ENCODE measurements at places on chromosomes 1 and 21.

DNA sequence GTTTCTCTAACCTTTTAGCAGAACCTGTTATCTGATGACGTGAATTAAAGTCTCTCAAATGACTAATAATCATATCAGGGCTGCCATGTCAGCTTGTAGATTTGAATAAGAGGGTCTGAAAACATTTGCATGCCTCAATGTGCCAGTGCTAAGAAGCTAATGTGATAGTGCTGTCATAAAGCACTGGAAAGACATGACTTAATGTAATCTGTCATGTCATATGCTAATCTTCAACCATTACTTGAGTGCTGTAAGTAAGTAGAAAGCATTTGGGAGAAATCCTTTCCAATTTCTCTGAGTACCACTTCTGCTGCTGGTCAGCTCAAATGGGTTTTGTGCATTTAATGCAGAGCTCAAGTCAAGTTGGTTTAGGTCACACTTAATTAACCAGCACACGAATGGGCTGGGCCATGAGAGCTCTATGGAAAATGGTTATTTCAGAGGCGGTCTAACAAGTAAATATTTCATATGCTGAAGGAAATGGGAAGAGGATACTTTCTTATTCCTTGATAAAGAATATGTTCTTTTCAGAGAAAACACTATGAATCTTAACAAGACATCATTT lies 609.2 kb downstream of the LMO4 start:
- DNase-seq = no peak

DNA sequence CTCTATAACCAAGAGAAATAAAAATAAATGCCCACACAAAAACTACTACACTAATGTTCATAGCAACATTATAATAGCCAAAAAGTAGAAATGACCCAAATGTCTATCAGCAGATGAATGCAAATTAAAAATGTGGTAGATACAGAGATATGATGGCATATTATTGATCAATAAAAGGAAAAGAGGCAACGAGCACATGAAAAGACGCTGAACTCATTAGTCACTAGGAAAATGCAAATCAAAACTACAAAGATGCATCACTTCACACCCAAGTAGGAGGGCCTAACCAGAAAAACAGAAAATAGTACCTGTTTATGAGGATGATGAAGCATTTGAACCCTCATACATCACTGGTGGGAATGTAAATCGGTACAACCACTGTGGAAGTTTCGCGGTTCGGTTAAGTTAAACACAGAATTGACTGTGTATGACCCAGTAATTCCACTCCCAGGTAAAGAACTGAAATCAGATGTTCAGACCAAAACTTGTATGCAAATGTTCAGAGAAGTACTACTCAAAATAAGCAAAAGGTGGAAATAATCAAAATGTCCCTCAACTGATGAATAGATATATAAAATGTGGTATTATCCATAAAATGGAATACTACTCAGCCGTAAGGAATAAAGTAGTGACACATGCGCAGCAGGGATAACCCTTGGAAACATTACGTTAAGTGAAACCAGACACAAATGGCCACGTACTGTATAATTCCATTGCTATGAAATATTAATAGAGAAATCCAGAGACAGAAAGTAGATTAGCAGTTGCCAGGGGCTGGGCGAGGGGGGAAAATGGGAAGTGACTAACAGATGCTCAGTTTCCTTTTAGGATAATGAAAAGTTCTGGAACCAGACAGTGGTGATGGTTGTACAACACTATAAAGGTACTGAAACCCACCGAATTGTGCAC lies 3.1 kb downstream of the USP48 start:
- DNase-seq = peak; percentile 83

- peak; percentile 68 for DNase-seq
These were observed 13.2 kb downstream of the GBP5 start for GRCh38 chr1:89259283-89259971.

DNA sequence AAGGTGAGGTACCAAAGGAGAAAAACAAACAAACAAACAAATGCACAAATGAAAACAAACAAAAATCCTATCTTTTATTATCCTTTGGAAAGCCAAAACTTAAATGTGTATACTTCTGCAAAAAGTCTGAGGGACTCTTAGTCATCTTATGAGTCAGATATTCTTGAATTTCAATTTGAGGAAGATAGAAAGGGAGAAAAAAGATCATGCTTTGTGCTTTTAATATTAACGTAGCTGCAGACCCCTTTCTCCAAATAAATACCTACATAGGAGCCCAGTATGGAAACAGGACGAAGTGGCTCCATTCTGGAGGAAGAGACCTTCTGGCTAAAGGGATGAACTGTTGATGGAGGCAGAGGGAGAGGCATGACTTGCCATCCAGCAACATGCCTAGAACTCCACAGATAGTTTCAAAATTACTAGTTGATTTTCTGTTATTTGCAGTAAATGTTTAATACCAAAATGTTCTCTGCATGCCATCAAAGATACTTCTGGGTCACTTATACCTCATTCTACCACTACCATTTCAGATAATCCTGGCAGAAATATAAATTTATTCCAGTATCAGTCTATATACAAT lies 25.4 kb downstream of the NUP210L start:
- peak; percentile 33 for DNase-seq

- DNase-seq = no peak
These were observed 4.2 kb downstream of the WNT9A start for GRCh38 chr1:227943381-227944089.

GRCh38 chr1:59976194-59977074 lies 49.9 kb upstream of the CYP2J2 start:
- DNase-seq = peak; percentile 50

- DNase-seq = no peak
These were observed 4.0 kb downstream of the CHI3L1 start for GRCh38 chr1:203182387-203182953.

DNA sequence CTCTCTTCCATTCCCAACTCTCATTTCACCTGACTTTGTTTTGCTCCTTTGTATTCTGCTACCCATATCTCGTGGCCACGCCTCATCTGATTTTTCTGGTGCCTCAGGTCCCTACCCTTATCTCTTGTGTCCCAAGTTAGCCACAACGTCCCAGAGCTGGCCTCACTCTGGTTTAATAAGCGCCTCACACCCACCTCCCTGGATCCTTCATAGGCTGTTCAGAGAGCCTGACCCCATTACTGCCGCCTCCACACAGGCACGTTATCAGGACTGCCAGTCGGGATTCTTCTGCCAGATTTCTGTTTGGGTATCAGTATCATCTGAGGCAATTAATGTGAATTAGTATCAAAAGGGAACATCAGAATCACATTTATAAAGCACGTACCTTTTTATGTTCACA lies 34.7 kb upstream of the TMEM125 start:
- no peak for DNase-seq

DNA sequence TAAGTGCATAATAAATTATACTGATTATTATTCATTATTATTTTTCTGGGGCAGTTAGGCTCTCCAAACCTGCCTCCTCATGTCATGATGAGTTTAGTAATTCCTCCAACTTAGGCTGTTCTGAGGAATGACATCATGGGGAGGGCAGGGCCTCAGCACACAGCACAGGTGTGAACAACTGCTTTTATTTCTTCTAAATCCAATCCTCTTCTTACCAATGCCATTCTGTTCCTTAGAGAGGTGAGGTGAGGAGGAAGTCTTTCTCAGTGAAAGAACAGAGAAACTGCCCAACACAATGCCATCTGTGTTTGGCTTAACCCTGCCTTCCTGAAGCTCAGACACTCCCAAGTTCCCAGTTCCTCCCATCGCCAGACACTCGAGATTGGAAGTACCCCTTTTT lies 45.4 kb upstream of the WASF2 start:
- no peak for DNase-seq

- DNase-seq = no peak
These were observed 45.0 kb upstream of the DNAJC6 start for GRCh38 chr1:65264197-65264929.

DNA sequence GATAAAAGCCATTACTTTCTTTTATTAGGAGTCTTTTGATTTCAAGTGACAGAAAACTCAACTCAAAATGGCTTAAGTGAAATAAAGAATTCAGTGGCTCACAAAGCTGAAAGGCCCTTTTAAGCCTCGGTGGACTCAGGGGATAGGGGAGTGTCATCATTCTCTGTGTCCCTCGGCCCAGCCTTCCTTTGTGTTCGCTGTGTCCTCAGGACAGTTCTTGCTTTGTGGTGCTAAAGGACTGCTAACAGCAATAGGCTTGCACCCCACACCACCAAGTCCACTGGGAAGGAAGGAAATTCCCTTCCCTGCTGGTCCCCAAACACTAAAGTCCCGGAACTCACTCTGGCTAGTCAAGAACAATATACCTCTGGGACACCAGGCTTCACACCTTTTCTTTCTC lies 129.2 kb downstream of the NTPCR start:
- DNase-seq = no peak

DNA sequence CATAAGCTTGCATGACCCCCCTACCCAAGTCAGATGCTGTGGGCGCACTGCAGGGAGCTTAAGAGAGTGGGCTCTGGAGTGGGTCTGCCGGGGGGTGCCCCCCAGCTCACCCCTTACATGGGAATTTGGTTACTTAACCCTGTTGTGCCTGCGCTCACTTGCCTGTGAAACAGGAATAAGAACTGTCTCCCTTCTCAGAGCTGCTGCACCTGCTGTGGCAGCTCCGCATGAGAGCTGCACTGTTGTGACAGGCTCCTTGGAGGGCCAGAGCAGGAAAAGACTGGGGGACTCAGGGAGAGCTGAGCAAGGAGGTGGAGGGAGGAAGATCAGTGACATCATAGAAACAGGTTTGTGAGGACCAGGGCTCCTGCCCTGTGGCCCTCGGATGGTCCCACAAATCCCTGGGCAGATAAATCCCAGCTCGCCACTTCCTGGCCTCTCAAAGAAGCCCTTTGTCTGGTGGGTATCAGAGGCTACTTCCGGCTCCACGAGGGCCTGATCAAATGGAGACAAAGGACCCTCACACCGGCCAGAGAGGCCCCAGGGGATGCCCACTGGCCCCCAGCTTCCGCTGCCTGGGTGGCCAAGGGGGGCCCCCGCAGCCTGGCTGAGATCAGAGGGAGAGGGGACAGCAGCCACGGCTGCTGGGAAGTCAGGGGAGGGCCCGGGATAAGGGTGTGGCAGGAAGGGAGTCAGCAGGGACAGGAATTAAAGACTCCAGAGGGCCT lies 28.9 kb upstream of the LAPTM5 start:
- DNase-seq = no peak

DNA sequence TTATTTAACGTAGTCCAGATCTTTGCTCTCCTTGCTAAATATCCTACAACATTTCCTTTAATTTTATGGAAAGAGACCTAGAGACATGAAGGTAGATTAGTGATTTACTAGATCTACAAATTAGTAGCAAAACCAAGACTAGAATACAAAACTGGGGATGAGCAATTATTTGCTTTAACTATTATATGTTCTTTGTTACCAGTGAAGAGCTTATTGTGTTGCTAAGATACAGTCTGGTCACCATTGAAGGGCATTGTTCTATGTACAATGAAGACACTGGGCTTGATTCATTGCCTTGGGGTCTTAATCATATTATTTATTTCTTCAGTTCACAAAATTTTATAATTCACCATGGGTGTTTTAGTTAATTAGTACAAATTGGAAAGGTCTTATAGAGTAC lies 88.3 kb downstream of the S1PR1 start:
- DNase-seq = no peak

- DNase-seq = no peak
These were observed 31.3 kb upstream of the DNAJC11 start for GRCh38 chr1:6732942-6733341.

DNA sequence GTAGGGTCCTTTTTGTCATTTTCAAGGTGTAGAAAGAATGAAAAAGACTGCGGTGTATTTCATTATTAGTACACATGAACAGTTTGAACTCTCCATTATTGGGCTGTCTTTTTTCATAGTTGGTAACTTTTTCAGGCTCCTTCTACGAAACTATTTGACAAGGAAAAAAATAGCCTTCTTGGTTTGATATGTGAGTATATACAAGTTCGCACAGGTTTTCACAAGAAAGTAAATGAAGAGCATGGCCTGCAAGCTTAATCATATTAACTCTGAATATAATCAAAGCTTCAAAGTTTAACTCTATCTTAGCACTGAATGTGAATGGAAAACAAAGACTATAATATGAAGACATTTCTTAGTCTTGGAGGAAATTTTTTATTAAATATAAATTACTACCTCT lies 290.0 kb upstream of the ADGRL2 start:
- DNase-seq = no peak

DNA sequence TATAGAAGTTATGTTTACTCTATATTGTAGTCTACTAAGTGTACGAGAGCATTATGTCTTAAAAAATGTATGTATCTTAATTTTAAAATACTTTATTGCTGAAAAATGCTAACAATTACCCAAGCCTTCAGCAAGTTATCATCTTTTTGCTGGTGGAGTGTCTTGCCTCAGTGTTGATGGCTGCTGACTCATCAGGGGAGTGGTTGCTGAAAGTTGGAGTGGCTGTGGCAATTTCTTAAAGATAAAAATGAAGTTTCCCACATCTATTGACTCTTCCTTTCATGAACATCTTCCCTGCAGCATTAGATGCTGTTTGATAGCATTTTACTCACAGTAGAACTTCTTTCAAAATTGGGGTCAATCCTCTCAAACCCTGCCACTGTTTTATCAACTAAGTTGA lies 95.8 kb downstream of the CDC7 start:
- DNase-seq = peak; percentile 48

DNA sequence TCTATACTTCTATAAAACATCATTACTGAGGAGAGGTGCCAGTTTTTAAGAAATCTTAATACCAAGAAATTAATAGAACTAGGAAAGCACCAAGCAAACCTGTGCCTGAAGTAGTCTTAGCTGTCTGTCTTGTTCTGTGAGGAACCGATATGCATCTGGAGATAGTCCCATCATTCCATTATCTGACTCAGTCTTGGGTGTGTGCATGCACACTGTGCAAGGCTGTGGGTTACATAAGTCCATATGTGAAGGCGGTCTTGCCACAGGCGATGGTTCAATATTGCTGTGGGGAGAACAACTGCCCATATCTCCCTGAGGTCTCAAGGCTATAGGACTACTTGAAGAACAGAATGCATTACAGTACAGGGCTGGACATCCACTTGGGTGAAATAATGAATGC lies 33.8 kb downstream of the STIL start:
- no peak for DNase-seq

DNA sequence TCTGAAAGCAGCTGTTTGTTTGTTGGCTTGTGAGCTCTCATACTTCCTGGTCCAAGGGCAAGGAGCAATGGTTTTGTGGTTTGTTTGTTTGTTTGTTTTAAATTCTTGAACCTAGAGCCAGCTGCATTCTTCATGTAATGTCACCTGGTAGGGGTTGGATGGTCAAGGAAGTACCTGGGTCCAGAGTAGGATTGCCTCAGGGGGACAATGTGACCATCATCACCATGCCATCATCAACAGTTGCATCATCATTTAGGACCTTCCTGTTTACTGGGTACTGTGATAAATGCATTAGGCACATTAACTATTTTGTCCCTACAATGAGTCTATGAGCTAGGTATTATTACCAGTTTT lies 14.7 kb upstream of the MYOG start:
- no peak for DNase-seq

- DNase-seq = no peak
These were observed 293.9 kb downstream of the GRIK1 start for GRCh38 chr21:29645666-29646553.

- DNase-seq = no peak
These were observed 19.1 kb downstream of the DMBX1 start for GRCh38 chr1:46508757-46509156.

Measured in activated CD4-positive, alpha-beta T cell treated with anti-CD3 and anti-CD28 coated beads, Interleukin-2, Interleukin-6, amounts not matched to agents 100 ng/mL and 50 ng/mL, durations not matched to agents 16 hours and 8 hours (primary cell).